Activated CD8-positive, alpha-beta memory T cell treated with anti-CD3 and anti-CD28 coated beads for 4 hours (primary cell): ENCODE measurements at places on chromosomes 6 and 20.

GRCh38 chr6:44100088-44100550, 27.1 kb downstream of the MRPL14 start:
- no peak for DNase-seq

- DNase-seq: no peak
Observed at GRCh38 chr6:135796643-135797305, 54.7 kb upstream of the PDE7B start.

- no peak for DNase-seq
Observed at GRCh38 chr6:104095661-104096416, 763.9 kb downstream of the HACE1 start.

- no peak for DNase-seq
Observed at GRCh38 chr6:37717836-37718251, 20.2 kb upstream of the MDGA1 start.

DNA sequence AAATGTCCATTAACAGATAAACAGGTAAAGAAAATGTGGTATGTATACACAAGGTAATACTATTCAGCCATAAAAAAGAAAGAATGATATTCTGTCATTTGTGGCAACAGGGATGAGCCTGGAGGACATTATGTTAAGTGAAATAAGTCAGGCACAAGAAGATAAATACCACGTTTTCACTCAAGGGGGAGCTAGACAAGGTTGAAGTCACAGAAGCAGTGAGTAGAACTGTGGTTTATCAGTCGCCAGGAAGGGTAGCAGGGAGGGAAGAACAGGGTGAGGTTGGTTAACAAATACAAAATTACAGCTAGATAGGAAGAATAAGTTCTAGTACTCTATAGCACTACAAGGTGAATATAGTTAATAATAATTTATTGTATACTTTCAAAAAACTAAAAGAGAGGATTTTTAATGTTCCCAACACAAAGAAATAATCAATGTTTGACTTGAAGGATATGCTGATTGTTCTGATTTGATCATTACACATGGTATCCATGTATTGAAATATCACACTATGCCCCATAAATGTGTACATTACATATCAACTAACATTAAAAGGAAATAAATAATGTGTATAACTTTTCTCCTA, 21.1 kb downstream of the RTN4IP1 start:
- no peak for DNase-seq

GRCh38 chr20:33812908-33813462, 1.8 kb downstream of the CHMP4B start:
- DNase-seq: no peak

DNA sequence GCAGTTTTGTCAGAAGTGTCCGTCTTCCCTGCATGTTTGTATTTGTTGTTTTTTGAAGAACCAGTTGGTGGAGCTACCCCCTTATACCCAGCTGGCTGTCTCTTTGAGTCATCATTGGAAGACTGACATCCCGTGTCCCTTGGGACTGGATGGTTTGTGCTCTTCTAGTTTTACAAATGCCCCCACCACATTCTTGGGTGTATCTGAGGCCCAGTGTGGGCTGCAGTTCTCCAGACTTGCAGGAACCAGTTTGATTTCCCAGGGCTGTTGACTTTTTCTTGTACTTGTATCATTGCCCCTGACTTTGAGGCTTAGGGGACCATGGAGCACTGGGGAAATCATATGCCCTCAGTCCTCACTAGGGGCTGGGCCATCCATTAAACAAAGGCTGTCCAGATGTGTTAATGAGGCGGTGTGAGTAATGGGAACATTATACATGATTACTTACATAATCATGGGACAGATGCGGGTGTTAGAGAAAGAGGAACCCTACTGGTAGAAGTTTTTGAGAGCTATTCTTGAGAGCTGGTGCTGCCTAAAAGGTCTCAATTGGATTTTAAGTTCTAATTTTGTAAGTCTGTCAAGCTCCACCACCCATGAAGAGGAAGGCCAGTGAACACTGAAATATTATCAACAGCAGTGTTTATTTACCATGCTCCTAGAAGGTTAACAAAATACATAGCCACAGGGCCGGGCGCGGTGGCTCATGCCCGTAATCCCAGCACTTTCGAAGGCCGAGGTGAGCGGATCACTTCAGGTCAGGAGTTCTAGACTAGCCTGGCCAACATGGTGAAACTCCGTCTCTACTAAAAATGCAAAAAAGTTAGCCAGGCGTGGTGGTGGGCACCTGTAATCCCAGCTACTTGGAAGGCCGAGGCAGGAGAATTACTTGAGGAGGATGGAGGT, 8.5 kb downstream of the JARID2 start:
- DNase-seq: no peak

DNA sequence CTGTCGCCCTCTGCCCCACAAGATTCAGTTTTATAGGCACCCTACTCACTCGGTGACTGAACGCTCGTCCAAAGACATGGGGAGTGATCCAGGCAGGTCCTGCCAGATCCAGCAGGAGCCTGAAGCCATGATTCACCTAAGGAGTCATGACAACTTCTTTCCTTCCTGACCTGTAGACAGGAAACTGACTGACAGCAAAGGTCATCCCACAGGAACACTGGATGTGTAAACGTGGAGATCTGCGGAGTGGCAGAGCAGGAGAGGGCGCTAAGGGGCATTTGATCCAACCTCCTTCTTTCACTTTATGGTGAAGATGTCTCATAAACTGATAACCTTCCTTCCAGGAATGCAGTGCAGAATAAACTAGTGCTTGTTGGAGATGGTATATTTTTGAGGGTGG, 192.2 kb downstream of the GJA10 start:
- no peak for DNase-seq

GRCh38 chr6:6319952-6320811, at the start of gene F13A1:
F13A1 (minus strand) TSS chr6:6320662; CDS start chr6:6318664, 1,998 bp downstream.
- no peak for DNase-seq

- no peak for DNase-seq
Observed at GRCh38 chr6:140082867-140083297, 708.4 kb upstream of the CITED2 start.

DNA sequence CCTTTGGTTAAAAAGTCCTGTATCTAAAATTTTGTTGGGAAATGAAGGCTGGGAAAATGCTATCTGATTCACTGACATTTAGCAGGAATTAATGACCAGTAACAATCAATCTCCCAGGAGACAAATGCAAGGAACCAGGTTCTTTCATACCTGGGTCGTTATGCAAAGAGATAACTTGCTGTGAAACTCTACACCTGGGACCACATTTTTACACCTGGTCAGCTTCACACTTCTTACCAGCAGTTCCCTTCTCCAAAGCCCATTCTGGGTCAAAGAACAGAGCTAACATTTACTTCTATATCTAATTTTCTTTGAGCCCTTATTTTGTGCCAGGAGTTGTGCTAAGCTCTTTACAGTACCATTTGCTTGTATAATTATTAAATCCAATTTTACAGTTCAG, 27.4 kb upstream of the STXBP5 start:
- DNase-seq: no peak

DNA sequence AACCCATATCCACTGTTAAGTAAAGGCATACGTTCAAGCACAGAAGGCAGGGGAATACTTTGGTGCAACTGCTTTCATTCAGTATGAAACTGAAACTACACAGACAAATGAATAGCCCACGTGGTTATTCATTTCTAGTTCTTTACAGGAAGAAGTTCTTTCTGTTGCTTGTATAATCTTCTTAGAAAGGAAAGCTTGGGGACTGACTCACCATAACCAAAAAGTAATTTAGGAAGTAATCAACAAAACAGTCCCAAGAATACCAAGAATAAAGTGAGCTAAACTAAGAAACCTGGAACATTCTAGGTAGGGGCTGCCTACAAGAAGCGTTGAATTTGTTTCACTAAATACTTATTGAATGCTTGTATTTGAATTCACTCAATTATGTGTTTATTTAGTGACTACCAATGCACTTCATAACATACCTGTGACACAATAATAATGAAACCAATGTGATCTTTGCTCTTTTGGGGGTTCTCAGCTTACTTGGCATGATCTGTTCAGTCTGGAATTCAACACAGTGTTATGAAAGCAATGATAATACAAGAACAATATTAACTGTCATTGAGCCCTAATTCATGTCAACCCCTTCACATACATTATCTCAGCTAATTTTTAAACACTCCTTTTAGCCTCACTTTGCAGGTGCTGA, 25.1 kb upstream of the KIAA0408 start:
- DNase-seq: no peak

DNA sequence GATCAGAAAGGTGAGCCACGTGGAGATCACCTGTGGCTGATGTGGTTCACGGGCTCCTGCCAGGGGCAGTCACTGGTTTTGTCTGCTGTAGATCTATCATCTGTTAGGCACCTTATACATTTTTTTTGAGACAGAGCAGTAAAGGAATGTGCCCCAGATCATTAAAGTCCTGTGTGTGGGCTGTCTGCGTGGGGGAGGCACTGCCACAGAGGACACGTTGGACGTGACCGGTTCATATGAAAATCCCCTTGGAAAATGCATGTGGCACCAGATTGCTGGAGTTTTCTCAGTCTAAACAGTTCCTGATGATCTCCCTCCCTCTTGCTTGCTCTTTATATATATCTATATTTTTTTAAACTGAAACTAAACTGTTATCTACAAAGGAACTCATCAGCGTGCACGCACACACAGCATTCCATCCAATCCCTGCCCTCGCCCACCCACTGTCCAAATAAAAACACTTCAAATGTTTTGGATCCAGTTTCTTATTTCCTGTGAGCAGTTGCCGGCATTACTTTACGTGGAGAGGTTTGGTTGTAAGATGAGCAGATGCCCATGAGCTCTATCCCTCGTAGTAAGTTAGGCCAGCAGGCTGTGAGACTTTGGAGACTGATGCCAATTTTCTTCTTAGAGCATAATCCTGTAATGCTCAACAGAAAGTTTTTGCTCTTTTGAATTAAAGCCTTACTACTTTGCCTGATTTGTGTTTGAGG, 161.6 kb upstream of the EXOC2 start:
- no peak for DNase-seq

DNA sequence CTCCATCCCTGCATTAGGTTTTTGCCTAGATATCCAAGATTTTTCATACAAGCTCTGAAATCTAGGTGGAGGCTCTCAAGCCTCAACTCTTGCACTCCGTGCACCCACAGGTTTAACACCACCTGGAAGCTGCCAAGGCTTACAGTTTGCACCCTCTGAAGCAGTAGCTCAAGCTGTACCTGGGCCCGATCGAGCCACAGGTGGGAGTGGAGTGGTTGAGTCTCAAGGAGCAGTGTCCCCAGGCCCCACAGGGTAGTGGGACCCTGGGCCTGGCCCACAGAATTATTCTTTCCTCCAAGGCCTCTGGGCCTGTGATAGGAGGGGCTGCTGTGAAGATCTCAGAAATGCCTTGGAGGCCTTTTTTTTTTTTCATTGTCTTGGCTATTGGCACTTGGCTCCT, 973.5 kb upstream of the MAP3K7 start:
- no peak for DNase-seq
